ENCODE measurements at places on chromosomes 3 and 15.

GRCh38 chr15:100671858-100672543, 69.6 kb downstream of the ASB7 start:
- peak; percentile 45 for DNase-seq

- no peak for DNase-seq
Observed at GRCh38 chr3:122880173-122880572, 85.3 kb downstream of the SLC49A4 start.

- DNase-seq: no peak
Observed at GRCh38 chr3:9600597-9600996, 47.0 kb upstream of the LHFPL4 start.

GRCh38 chr15:62769604-62770003, 272.9 kb upstream of the TPM1 start:
- DNase-seq: no peak

- DNase-seq: no peak
Observed at GRCh38 chr3:29747991-29748390, 467.1 kb downstream of the RBMS3 start.

DNA sequence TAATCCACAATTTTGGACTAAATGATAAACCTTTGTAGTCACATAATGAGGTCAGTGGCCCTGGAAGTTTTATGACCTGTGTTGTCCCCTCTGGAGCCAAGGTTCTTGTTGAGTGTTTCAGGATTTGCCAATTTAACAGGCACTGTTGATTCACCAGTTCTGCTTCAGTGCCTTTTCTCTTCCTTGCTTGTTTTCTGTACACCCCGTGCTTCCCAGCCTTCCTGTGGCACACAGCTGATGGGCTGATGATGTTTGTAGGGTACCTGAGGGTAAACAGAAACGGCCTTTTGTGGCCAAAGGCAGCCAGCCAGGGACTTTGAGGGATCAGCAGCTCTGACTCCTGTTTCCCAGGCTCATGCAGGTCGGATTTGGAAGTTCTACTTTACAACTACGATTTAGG, 13.3 kb downstream of the GYG1 start:
- no peak for DNase-seq

DNA sequence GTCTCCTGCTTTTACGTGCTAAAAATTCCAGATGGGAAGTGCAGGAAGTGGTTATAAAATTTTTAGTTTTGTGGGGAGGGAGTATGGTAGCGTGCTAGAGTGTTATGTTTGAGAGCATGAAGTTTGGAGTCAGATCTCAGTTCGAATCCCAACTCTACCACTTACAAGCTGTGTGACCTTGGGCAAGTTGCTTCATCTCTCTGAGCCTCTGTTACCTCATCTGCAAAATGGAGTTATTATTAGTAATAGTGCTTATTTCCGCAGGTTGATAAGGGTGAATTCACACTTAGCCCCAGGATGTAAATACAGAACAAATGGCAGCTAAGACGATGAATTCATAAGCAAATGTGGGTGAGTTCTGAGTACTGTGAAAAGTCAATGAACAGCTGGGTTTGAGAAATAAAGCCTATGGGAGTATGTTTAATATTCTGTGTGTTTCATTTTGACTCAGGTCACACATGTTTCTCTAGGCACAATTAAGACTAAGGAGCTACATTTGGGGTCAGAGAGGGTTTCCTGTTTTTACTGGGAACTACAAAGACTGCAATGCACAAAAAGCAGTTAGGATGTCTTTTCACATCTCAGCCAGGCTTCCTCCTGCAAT, 73.1 kb upstream of the FEZF2 start:
- no peak for DNase-seq

DNA sequence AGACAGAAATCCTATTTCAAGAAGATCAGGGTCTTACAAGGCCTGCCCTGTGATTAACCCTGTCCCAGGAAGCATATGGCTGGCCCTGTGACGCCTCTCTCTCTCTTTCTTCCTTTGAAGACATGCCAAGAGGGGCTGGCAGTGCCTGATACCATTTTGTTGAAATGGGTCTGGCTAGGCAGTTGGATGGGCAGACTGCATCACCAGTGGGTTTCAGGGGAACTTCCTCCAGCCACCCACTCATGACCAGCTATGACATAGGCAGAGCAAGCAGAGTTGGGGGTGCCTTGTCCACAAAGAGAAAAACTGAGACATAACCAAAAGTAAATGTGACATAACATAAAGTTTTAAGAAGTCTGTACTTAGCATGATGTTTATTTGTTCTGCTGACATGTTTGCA, 31.4 kb upstream of the MANF start:
- DNase-seq: peak; percentile 26

- peak; percentile 37 for DNase-seq
Observed at GRCh38 chr15:98845138-98845884, 162.3 kb downstream of the PGPEP1L start.

DNA sequence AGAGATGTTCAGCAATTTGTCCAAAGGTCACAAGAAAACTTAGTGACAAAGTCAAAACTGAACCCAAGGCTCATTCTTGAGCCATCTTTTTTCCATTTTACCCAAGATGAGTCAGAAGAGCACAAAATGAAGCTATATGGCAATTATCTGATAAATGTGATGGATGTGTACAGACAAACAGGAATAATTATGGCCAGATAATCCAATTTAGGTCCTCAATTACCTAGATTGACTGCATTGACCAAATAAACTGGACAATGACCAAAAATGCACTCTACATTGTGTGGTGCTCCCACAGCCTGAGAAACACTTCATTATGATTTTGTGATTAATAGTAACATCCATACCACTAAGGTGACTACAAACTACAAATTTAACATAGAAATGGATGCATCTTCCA, 1105.8 kb downstream of the IGSF11 start:
- DNase-seq: no peak

DNA sequence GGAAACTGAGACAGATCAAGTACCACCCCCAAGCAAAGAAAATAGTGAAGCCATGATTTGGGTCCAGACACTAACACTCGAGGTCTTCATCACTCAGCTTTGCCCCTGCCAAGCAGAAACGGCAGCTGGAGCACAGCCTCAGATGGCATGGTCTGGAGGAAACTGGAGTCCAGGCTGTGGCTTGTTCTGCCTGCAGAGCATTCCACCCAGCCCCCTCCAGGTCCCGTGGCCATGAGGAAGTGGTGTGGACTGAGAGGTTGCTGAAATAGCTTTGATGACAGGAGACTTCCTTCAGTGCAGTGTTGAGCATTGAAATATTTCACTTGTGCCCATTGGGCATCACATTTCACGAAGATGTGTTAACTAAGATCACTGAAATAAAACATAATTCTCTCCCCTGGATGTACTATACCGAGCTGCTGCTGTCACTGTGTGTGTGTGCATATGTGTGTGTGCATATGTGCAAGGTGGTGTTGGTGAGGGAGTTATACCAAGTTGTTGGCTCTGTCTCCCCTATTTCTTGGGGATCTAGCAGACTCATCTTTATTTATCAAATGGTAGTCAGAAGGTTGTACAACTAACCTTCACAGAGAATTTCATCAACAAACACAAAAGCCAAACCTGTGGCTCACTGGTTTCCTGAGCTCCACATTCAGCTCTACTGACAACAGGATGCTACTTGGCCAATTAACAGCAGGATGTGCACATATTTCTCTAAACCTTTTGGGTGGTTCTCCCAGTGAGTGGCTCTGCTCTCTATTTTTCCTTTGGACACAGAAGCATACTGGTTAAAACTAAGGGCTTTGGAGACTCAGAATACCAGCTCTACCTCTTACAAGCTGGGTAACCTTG, 660.1 kb upstream of the CFAP20DC start:
- peak; percentile 0 for DNase-seq

DNA sequence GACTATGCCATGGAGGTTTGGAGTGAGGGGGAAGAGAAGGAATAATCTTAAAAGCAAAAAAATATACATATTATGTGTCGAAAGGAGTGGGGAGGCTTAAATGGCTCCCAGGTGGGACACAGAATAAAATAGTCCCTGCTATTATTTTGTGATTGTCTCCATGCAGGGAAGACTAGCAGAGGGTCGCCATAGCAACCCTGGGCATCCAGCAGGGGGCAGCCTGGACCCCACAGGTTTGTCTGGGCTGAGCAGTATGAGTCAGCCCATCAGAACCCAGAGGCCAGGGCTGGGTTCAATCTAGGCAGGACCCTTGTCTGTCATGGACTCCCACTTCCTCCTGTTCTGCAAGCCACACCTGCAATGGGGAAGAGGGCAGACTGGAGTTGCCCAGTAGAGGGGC, 17.6 kb upstream of the LINGO1 start:
- peak; percentile 49 for DNase-seq

- no peak for DNase-seq
Observed at GRCh38 chr3:53624061-53624857, 129.8 kb downstream of the CACNA1D start.

DNA sequence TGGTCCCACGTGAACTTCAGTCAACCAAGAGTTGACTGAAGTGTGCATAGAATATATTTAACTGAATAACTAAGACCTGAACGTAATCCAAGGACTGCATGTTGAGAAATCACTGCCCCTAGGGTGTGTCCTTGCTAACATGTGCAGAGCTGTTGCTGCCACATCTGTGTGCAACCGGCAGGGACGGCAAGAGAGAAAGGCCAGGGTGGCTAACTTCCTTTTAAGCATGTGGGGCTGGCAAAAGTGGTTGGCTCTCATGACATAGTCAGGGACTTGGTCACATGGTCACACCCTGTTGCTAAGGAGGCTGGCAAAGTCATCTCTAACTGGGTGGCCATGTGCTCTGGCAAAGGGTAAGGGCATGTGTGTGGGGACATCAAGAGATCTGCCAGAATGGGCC, 52.4 kb downstream of the GASK1A start:
- no peak for DNase-seq

DNA sequence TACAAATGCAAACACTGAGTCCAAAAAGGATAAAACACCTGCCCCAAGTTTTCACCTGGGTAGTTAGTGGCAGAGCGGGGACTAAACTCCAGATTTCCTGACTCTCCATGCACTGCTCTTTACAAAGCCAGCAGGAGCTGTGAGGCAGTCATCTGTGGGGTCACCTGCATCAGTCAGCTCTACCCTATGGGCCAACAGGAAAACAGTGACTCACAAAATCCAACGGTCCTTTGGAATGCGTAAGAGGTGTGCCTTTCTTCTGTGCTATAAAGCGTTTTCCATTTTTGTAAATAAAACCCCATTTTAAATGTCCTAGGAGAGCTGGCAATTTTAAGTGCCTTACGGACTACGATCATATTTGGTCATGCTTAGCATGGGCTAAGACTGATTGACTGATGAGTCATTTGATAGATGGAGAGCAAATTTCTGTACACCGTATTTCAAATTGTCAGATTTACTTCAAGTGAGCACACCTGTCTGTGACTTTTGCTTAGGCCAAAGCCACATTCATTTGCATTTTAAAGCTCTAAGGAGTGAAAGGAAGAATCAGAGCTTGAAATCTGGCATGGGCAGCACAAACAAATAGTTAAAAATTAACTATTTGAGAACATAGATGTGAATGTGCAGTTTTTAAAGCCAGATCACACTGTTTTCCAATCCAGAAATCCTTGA, 4.4 kb upstream of the COL8A1 start:
- no peak for DNase-seq
